Left cardiac atrium (tissue), 4 donors: ENCODE measurements at places on chromosomes 3 and 15.
A peak's percentile ranks its signal among the peaks of the same experiment; 100 is the strongest.

DNA sequence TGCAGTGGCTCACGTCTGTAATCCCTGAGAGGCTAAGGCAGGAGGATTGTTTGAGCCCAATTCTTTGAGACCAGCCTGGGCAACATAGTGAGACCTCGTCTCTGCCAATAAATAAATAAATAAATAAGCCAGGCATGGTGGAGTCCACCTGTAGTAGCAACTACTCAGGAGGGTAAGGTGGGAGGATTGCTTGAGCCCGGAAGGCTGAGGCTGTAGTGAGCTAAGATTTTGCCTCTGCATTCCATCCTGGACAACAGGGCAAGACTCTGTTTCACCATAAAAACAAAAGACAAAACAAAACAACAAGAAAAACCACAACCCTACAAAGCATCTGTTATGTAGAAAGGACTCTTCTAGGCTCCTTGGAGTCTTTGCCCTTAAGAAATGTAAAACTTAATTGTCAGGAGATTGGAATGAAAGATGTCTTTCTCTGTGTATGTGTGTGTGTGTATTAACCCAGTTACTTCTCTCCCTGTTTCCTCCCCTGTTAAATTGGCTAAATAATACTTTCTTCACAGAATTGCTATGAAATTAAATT, 9.5 kb downstream of the NECTIN3 start:
- DNase-seq: no peak

DNA sequence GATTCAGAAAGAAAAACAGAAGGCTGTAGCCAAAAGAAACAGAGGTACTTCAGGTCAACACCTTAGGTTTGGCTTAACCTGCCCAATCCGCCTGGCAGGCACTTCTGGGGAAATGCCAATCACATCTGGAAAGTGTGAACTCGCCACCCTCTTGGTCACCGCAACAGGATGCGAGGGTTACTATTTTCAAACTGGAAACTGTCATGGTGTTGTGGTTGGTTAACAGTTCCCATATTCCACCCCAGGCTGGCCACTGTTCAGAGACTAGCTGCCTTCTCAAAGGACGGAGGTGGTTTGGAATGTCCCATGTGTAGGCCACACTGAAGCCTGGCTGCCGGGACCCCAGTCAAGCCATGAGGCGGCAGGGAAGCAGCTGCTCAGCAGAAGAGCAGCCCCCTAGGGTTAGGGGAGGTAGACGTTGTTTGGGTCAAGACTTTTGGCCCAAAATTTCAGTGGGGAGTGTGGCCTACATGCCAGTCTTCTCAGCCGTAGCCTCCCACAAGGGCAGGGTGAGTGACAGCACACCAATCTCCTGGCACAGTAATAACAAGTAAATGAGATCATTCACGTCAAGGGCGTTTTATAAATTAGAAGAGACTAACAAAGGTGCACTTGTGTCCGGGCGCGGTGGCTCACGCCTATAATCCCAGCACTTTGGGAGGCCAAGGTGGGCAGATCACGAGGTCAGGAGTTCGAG, 54.6 kb downstream of the UMPS start:
- no peak for DNase-seq

- peak; percentile 67 for DNase-seq
These were observed 75.7 kb upstream of the SLC4A7 start for GRCh38 chr3:27559835-27560234.

- DNase-seq: no peak
These were observed 380.3 kb downstream of the TBL1XR1 start for GRCh38 chr3:176816937-176817336.

DNA sequence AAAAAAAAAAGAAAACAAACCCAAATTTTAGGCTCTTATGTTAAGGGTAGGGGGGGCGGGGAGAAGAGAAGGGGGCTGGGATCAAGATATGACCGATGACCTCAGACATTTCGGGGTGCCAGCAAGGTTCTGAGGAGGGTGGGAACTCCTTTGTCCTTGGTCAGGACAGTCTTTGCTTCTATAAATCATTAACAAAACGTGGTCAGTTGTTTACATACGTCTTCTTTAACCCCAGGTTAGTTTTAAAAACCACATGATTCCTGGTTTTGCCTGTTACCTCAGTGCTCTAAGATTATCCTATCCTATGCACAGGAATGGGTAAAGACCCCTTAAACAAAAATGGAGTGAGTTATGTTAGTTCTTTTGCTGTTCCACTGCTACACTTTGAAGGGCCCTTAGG, 285.5 kb downstream of the GABRG3 start:
- DNase-seq: no peak
